Psoas muscle (tissue), 8 donors: ENCODE measurements at places on chromosomes 7 and 10.

DNA sequence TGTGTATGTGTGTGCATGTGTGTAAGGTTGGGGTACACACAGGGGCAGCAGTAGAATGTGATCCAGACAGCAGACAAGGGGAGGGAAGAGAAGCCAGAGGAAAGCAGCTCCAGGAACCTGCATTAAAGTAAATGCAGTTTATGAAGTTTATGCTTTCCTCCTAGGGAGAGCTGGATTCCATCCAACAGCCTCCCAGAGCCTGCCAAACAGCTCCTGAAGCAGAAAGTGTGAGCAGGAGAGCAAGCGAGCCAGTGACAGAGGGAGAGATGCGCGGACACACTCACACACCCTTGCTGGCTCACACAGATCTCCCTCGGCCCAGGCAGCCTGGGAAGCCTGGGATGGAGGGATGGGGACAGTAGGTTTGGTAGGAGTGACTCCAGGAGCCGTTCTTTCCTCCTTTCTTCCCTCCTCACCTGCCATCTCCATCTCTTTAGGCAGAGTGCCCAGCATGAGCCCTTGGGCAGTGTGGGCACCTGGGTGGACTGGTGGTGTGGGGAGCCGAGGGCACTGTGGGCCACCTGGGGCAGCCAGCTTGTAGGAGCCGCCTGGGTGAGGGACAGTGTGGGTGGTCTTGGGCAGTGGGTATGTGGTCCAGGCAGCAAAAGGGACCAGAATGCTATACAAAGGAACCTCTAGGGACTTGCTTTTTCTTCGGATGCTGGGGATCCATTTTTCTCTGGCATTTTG, 46.1 kb downstream of the PAX2 start:
- no peak for DNase-seq

DNA sequence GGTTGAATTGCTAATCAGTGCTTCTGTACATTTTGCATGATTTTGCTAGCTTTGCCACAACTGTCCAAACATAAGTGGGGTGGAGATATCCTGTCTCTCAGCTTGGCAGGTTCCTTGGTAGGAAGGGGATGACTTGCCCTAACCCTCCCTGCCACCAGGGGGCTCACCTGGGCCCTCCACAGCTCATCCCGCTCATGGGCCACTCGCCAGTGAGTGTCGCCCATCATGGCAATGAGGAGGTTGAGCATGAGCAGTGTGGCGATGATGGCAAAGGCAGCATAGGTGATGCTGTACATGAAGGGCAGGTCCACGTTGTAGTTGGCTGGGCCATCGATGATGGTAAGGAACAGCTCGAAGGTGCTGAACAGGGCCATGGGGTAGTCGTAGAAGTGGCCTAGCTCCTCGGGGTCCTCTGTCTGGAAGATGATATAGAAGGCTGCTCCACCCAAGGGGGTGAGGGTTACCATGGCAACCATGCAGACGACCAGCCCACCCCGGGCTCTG, 12.2 kb downstream of the TRPV6 start:
- no peak for DNase-seq

GRCh38 chr7:85386460-85386859, 199.6 kb upstream of the SEMA3D start:
- DNase-seq, result no peak

DNA sequence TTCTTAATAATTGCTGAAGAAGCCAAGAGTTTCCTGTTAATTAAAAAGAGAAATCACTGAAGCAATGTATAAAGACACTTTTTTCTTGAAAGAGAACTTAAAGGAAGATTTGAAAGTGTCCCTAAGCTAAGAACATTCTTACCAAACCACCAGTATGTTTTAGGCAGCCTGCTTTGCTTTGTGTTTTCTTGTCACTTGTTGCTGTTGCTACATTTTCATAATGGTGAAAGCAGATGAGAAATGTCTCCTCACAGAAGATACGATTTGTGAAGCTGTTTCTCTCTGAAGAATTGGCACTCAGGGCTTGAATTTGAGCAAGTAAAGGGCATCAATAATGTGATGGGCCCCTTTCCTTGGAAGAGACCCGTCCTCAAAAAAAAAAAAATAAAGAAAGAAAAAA, 30.9 kb downstream of the TCF7L2 start:
- no peak for DNase-seq

GRCh38 chr7:23607130-23607529, 9.9 kb downstream of the CCDC126 start:
- no peak for DNase-seq

GRCh38 chr10:4130685-4131084, 345.7 kb upstream of the KLF6 start:
- DNase-seq, result no peak

DNA sequence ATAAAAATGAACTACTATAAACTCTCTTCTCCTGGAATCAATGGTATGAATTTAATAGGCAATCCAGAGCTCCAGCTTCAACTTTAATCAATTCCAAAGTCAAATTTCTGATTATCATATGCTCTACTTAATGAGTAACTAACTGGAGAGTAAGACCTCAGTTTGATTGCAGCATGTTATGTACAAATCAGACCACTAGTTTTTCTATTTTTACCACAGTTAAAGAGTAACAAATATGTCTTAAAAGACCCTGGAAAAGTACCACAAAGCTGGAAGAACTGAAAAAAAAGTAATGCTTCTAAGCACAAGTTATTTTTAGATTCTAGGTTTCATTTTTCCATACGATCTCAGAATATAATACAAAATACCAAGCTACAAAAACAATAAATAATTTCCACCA, 56.0 kb upstream of the TNKS2 start:
- no peak for DNase-seq

DNA sequence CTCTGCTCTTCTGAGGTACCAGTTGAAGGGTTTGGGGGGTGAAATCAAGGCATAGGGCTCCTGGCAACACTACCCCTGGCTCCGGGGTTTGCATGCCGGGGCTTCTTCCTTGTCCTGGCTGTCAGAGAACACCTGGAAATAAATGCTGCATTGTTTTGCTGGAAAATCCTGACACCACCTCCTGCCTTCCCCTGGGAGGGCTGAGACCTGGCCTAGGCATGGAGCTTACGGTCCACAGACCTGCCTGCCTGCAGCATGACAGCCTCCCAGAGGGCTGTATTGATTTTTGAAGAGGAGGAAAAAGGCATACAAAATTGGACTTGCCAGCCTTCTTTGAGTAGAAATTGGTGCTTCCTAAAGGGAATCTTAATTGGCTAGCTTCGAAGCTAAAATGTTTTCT, 227.1 kb downstream of the MGMT start:
- no peak for DNase-seq

DNA sequence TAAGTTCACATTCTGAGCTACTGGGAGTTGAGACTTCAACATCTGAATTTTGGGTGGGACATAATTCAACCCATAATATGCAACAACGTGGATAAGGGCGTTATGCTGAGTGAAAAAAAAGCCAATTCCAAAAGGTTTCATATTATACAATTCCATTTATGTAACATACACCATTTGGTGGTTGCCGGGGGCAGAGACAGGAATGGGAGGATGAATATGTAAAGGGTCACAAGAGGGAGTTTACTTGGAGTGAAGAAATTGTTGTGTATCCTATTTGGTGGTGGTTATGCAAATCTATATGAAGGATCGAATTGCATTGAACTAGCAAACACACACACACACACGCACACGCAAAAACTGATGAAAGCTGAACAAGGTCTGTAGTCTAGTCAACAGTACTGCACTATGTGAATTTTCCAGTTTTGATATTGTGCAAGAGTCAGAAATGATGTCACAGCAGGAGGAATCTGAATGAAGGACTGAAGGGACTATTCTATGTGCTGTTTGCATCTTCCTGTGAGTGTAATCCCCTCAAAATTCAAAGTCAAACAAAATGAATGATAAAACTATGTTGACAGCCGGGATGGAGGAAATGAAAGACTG, 249.2 kb upstream of the HABP2 start:
- no peak for DNase-seq

GRCh38 chr7:123649964-123650363, 5.7 kb upstream of the LMOD2 start:
- no peak for DNase-seq

DNA sequence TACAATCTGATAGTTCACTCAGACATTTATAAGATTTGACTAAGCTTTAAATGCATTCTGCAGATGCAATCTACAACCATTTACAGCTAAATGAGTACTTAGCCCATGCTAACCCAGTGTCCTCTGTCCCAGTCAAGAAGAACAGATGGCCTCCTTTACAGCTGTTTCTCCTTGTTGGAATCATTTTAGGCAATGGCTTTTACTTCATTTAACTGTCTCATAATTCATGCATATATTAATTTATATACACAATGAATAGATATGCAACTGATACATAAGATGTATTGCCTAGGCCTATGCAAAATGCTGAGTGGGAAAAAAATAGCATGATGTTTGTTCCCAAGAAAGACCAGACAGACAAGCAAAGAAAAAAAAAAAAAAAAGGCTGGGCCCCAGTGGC, 82.2 kb downstream of the TSPAN12 start:
- DNase-seq, result no peak

GRCh38 chr7:6167587-6168476, 104.6 kb downstream of the CYTH3 start:
- no peak for DNase-seq

GRCh38 chr7:80263821-80264220, 129.2 kb downstream of the GNAI1 start:
- no peak for DNase-seq

DNA sequence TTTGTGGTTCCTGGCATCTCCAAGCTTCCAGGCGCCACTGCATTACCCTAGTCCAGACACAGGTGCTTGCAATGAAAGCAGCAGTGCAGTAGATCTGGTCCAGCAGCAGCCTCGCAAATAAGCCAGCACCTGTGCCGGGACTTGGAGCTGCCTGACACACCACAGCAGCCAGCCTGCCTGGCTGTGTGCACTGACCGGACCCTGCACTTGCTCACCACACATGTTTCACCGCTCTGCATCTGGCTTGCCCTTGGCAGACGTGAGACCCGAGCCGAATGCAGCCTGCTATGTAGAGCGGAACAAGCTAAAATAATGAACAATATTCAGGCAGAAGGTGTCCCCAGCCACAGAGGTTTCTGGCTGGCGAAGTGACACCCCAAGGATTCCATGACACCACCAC, 123.6 kb upstream of the POM121L12 start:
- no peak for DNase-seq

- no peak for DNase-seq
Observed at GRCh38 chr10:15399060-15399661, 28.1 kb upstream of the FAM171A1 start.

DNA sequence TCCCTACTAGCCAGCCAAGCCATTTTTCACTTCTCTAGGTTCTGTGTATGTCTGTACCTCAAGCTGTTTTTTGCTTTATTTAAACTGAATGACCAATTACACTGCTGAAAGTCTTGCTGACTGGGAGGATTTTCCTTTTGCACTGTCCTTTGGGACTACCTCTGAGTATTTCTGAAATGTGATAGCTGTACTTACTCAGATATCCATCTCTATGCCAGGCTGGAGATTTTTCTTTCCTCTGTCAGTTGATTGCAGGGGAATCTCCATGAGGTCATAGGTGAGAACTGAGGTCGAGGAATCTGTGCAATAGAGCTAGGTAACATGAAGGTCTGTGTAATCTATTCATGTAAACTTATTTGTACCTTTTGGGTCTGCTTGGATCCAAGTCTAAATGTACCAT, 38.9 kb upstream of the ANKRD1 start:
- no peak for DNase-seq

DNA sequence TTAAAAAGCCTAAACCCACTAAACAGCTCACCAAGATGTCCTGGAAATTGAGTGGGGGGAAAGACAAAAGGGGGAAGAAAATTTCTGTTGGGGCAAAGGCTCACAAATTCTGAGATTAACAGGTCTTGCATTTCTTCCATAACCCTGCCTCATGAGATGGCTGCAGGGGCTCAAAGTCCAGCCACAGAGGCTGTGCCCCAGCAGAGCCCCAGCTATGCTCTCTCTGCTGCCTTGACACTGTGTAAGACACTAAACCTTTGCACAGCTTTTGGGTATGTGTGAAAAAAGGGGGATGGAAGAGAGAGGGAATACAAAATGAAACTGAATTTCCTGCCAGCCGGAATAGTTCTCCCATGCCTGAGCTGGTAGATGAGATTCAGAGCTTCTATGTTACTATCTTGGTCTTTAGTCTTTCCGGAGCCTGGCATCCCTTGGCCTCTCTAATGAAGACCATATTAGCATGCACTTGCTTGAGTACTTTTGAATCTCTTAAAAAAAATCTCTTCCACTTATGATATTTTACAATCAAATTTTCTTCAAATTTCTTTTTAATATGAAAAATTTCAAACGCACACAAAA, 240.0 kb upstream of the IMMP2L start:
- no peak for DNase-seq

- peak; percentile 49 for DNase-seq
Observed at GRCh38 chr7:74083928-74084721, 521 bp downstream of the LIMK1 start.

- no peak for DNase-seq
Observed at GRCh38 chr7:131600085-131600881, 43.9 kb upstream of the PODXL start.

GRCh38 chr10:110836706-110837105, 35.0 kb upstream of the PDCD4 start:
- no peak for DNase-seq

DNA sequence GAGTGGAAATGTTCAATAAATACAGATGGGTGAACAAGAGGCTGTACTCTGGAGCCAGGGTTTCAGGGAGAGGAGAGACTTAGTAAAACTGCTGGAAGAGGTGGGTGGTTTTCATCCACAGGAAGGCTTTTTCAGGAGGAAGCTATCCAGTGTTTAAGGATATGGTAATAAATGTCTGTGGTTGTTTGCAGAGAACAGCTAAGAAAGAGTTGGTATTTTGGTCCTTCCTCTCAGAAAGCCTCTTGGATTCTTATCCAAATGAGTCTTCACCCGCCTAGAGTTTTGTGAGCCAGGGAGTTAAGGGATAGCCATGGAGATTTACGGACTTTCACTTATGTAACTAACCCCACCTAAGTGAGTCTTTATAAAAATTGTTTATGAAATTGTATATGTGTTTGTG, 95.7 kb downstream of the GNAI1 start:
- DNase-seq, result no peak

- DNase-seq, result no peak
Observed at GRCh38 chr7:159057647-159058046, 87.0 kb downstream of the VIPR2 start.

DNA sequence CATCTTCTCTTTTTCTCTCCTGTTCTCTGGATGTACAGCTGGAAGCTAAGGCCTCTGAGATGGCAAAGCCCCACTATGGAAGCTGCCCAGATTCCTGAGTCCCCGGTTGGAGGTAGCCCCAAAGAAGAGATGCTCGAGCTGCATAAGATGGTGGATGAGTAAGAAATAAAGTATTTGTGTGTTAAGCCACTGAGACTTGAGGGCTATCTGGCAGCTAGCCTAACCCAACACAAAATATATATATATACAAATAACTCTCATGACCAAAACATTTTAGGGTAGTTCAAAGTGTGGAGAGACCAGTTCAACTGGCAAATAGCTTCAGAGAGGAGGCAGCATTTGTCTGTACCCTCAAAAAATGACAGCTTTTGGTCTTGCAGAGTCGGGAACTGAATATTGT, 72.4 kb upstream of the PDE1C start:
- DNase-seq, result no peak

DNA sequence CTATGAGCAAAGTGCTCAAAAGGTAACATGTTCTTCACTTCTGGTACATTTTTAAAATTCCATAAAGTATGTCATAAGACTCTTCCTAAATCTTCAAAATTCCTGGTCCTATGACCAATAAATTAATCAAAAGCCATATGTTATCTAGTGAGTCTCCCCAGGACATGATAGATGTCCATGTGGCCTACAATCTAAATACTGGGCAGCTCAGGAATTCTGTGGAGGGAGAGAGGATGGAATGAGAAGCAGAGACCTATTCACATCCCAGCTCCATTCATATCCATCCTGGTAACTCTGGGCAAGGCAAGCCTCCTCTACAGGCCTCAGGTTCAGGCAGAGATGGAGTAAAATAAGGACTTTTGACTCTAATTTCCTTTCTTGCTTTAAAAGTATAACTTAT, 224.8 kb downstream of the MTERF1 start:
- no peak for DNase-seq
